ENCODE measurements at places on chromosomes 1 and 21.

GRCh38 chr1:114554577-114554976, 26.8 kb downstream of the BCAS2 start:
- DNase-seq = no peak

- DNase-seq = no peak
Measured at GRCh38 chr21:32329776-32330175, 31.1 kb downstream of the MRAP start.

- DNase-seq = no peak
Measured at GRCh38 chr1:10939654-10940450, 72.6 kb upstream of the TARDBP start.

- DNase-seq = no peak
Measured at GRCh38 chr1:79090985-79091384, 84.5 kb upstream of the ADGRL4 start.

GRCh38 chr1:241551759-241552638, 19.8 kb downstream of the KMO start:
- no peak for DNase-seq

DNA sequence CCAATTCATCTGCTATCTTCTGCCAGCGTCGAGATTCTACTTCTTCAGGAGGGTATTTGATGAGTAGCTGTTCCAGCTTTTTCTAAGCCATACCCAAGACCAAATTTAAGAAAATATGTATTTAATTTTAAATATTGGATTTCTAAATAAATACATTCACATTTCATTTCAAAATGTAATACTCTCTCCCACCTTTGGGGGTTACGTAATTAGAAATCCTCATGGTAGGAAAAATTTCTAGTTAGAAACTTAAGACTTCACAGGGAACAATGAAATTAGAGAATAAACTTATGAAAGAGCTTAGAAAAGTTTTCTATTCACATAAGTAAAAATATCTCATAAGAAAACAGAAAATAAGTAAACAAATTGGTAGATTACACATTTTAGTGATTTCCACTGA, 102.9 kb downstream of the ZZZ3 start:
- DNase-seq = no peak

DNA sequence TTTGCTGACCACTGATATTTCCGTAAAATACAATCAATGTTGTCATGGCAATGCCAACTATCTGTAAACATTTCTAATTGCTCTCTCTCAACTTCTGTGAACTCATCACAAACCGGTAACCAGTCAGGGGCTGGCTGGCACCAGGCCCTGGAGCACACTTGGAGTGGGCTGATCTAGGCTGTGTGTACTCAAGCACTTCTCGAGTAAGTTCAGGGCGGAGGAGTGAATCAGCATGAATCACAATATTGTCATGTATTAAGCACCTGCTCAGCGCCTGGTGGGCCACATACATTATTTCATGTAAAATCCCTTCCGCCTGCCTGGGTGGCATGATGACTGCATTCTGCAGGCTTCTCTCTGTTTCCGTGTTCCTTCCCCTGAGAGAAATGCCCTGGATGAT, 212.4 kb downstream of the FOXD2 start:
- no peak for DNase-seq

DNA sequence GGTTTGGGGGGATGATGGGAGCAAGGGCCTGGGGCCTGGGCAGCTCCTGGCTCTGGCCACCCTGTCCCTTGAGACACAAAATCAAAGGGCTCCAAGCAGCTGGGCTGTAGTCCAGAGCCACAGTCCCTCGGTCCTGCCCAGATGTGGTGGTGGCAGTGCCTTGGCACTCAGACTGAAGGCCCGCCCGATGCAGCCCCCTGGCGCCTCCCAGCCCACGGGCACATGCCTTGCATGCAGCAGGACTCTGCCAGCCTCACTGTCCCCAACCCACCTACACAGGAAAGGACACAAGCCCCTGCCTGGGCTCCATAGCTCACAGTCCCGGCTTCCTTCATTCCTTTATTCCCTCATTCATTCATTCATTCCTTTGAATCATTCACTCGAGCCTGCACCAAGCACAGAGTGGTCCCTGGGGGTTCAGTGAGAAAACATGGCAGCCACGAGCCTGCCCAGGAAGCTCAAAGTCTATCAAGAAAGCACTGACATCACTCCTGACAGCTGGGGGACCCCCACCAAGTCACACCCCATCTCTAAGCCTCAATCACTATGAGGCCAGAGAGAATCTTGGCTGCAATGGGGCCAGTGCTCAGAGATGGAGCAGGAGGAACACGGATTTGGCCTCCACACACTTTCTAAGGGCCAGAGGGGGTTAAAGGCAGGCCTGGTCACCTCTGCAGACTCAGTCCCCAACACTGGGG, 5.8 kb downstream of the SDC3 start:
- DNase-seq = no peak

- no peak for DNase-seq
Measured at GRCh38 chr1:80349218-80349617, 1342.7 kb upstream of the ADGRL4 start.

GRCh38 chr1:23772854-23773242, 5.4 kb upstream of the PITHD1 start:
- no peak for DNase-seq

DNA sequence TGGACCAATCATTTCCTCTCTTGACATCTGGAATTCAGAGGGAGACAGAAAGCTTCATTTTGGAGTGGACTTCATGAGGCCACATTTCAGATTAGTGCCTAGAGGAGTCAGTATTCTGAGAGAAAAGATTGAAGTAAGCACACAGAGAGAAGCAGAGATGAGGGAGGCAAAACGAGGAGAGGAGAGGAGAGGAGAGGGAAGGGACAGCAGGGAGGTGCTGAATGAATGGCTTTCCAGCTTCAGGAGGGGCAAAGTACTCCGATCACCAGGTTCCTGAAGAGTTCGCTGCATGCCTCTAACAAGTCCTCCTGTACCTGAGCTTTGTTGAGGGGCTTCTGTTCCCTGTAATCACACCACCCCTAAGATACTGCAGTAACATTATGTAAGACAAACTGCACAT, 76.0 kb downstream of the NRIP1 start:
- no peak for DNase-seq

DNA sequence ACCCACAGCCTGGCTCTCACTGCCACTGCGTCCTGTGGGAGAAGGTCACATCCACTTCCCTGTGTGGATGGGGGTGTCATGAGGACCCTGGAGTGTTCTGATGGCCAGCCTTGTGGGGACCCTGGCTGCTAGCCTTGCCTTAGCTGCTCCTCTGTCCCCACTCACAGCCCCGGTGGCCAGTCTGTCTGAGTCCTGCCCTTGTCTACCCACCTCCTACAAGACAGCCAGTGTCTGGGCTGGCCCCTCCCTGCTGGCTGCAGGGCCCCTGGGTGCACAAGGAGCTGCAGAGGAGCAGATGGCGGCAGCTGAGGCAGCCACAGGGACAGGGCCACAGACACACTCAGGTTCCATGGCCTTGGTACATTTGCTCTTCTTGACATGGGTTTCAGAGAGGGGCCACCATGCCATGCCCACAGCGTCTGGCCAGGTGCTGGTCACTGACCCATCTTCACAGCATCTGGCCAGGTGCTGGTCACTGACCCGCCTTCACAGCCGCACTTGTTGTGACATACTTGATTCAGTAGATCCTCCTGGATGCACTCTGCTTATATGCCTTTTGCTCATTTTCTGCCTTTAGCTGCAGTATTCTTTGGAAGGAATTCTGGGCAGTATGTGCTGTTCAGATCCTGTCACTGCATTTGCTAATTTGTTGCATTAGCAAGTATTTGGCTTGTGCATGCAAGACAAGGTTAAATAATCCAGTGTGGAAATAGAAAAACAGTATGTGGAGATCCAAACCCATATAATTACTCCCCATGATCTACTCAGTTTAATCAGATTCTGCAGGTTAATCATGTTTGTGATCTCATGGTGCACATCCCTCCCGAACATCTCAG, 157.8 kb downstream of the PCBP3 start:
- no peak for DNase-seq

DNA sequence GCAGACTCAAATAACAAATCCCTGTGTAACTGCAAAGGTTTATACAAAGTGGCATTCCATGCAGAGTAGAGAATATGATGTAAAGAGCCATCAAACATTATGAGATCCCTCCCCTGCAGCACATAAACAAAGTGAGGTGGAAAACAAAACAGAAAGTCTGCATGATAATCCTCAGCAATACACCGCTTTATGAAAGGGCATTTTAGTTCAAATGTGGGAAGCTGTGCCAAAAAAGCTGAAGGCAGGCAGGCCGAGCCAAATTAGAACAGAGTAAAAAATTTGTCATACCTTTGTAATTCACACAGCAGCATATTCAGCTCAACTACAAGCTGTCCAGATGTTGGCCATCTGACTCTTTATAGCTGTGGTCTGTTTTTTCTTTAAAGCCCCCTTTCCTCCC, 113.5 kb downstream of the LHX9 start:
- no peak for DNase-seq

DNA sequence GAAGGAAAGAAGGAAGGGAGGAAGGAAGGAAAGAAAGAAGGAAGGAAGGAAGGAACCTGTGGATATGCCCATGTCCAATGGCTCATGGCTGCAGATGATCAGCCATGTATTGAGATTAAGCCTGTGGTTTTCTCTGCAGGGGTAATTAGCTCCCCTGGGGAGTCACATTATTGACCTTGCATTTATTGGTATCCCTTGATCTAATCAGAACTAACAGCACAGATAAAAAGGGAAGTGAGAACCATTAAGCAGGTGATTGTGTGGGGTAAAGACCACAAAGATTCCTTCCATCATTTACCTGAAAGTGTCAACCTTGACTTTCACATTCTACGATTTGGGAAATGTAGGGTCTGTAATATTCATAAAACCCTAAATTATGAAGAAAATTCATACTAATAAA, 390.7 kb downstream of the BRINP2 start:
- DNase-seq = no peak

- no peak for DNase-seq
Measured at GRCh38 chr1:95627244-95627643, 393.2 kb downstream of the RWDD3 start.

DNA sequence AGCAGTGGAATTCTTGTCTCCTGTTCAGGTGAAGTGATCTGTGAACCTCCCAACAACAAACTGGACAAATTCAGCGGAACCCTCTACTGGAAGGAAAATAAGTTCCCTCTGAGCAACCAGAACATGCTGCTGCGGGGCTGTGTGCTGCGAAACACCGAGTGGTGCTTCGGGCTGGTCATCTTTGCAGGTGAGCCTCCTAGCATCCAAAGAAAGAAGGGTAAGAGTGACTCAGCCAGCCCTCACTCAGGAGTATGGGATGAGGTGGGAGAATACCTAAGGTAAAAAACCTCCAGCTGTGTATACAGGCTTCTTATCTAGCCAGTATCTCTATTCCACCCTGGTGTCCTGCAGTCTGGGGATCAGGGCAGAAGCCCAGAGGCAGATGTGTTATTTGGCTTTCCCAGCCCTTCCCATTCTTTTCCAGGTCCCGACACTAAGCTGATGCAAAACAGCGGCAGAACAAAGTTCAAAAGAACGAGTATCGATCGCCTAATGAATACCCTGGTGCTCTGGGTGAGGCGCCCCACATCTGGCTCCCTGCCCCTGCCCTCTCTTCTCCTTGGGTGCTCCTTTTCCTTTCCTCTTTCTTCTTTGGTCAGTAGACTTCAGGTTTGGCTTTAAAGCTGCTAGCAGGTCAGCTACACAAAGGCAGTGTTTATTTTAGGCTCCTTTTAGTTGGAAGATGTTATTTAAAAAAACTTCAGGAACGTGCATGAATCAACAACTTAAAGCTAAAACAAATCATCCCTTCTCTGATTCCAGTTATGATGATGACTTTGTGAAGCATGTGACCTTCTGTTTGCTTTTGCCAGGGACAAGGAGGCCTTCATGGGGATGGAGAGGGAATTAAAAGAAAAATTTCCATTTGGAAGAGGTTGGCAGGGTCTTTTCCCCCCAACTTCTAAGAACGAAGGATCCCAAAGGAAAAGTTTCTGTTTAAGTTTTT, 9.0 kb downstream of the ATP8B2 start:
- DNase-seq = no peak

GRCh38 chr21:31425138-31425537, 81.1 kb upstream of the TIAM1 start:
- peak; percentile 55 for DNase-seq

Measured in kidney (tissue), 22 donors.